ENCODE measurements at places on chromosomes 13 and 19.

DNA sequence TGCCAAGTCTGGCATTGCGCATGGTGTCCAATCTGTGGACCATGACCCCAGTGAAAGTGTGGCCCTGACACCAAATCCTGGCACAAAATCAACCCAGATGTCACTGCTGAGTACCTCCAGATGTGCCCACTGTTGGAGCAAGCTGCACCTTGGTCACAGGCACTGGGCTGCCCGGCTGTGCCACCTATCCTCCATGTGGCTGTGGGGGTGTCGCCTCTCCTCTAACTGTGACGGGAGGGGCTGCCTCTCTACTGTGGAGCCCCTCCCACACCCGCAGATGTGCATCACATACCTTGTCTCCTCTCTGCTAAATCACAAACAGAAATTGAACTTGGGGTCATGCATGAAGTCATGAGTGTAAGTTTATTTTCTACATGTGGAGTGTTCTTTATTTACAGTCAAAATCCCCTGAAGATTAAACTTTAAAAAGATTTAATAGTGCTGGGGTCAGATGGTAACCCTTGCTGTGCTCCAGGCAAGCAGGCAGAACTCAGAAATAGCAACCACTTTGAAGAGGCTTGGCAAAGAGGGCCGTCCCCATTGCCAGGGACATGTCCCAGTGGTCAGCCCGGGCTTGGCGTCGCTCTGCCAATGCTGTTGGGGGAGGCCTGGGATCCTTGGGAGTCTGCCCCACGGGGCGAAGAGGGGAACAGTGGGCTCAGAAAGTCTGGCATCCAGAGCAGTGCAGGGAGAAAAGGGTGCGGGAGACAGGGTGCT, 46.4 kb upstream of the ZNF536 start:
- no peak for DNase-seq

- no peak for DNase-seq
Observed at GRCh38 chr13:25659091-25659795, 287.5 kb downstream of the ATP8A2 start.

DNA sequence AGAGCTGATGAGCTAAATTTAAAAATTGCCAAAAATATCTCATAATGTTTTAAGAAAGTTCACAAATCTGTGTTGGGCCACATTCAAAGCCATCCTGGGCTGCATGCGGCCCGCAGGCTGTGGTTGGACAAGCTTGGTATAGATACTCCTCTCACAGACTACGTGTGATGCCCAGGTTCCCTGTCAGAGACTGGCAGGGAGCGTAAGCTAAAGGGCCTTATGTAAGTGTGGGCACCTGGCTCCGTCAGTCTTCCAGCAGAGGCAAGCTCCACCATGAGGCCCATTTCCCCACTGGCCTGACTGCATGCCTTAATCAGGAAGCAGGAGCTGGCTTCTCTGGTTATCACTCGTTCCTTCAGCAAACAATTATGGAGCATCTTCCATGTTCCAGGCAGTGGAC, 200.2 kb downstream of the FOXO1 start:
- DNase-seq, result no peak

DNA sequence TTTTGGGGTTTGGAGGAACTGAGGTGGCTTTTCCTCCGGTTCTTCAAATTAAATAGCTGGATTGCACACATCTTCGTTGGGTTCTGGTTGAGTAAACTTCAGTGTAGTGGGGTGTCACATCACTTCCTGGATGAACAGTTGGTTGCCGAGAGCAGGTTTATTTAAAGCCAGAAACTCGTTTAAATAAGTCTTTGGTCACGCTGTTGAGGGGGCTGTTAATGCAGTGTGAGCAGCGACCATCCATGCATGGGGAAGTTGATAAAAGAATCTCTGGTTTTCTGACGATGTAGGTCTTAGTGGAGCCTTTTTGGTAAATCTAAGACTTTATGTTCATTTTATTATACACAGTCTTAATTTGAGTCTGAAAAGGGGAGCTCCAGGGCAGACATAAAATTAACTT, 351.2 kb upstream of the ARGLU1 start:
- no peak for DNase-seq

All from stimulated activated CD8-positive, alpha-beta memory T cell treated with anti-CD3 and anti-CD28 coated beads, Interleukin-7, amount 100 ng/mL, for 1 hour (primary cell).